CD4-positive, alpha-beta T cell treated with Interleukin-17A for 1 hour (primary cell): ENCODE measurements at places on chromosomes 11 and 22.

DNA sequence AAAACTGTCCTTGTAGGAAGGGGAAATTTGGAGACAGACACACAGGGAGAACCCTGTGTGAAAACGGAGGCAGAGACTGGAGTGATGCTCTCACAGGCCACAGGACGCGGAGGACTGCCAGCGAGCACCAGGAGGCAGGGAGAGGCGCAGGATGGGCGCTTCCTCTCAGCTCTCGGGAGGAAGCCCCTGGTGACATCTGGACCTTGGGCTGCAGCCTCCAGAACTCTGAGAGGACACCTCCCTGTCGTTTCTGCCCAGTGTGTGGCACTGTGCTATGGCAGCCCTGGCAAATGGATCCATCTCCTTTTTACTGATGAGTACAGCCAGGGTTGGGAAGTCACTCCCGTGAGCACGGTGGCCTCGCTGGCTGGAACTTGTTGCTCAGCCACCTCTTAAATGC, 73.9 kb downstream of the LRRC32 start:
- no peak for DNase-seq

- no peak for DNase-seq
Measured at GRCh38 chr11:131889146-131889577, 518.7 kb downstream of the NTM start.

DNA sequence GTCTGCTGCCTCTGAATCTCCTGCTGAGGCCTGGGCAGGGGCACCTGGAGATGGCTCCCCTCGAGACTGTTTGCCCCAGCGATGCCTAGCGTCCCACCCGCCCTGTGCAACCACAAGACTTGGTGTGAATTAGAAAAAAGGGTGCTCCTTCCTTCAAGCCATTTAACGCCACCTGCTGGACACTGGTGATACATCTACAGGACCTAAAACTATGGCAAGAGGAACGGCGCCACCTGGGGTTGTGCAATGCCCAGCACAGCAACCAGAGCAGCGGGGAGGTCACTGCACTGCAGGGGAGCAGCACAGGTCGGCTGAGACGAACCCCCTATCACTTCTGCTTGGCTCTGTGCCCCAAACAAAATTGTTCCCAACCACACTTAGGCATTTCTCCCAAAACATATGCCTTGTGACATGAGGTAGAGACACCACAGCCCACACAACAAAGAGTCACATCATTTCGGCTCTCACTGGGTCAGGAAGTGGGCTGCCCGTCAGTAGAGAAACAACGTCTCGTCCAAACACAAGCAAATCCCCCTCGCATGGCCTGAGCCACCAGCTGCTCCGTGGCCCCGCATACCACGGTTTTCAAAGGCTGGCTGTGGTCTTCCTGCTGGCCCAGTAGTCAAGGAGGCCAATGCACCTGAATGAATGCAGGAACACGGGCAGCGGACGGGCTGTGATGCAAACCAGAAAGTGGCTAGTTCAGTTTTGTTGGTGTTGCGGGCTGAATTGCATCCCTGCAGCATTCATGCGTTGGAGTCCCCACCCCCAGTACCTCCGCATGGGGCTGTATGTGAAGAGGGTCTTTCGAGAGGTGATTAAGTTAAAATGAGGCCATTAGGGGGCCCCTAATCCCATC, 171.9 kb downstream of the SHANK2 start:
- DNase-seq, result peak; percentile 6

GRCh38 chr11:1335811-1336761, 26.7 kb upstream of the TOLLIP start:
- peak; percentile 62 for DNase-seq

GRCh38 chr11:80349997-80350396, 909.2 kb upstream of the TENM4 start:
- no peak for DNase-seq

DNA sequence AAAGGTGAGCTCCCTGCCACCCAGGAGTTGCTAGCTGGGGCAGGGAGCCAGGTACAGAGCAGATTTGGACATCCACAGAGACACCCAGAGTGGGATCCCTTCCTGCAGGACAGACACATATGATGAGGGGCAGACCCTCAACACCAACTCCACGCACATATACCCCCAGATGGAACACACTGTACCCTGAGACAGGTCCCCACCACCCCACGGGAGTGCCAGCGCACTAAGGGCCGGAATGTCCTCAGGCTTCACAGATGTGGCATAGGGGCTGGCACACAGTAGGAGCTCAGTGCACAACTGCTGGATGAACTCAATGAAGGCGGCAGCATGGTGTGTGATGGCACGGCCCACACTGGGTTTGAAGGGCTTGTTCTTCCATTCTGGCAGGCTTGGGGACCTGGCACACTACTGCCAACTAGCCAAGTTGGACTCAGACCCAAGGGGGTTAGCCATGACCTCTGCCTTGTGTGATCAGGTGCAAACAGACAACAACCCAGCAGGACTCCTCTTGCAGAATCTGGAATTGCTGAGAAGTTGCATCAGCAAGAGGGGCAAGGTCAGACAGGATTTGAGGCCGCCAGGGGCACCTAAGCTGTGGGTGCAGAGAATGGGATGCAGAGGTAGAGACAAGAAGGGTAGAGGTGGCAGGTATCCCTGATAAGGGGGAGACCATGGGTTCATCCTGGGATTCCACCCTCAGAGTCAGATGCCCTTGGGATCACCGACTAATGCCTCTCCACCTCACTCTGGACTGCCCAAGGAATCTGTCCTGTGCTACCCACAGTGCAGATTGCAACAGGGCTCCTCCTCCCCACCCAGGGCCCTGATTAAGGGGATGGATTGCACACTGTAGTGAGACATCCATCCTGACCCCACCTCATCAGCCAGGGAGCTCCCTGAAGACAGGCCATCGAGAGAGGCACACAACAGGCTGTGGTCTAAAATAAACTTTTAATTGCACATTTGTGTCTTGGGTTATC, 2.4 kb downstream of the C22orf15 start:
- DNase-seq, result no peak

GRCh38 chr11:8871171-8871775, 39.7 kb upstream of the AKIP1 start:
- DNase-seq, result no peak

- no peak for DNase-seq
Measured at GRCh38 chr11:57905439-57905838, 118.2 kb upstream of the OR9Q1 start.

GRCh38 chr11:36390963-36391471, 94.9 kb downstream of the PRR5L start:
- DNase-seq, result no peak

DNA sequence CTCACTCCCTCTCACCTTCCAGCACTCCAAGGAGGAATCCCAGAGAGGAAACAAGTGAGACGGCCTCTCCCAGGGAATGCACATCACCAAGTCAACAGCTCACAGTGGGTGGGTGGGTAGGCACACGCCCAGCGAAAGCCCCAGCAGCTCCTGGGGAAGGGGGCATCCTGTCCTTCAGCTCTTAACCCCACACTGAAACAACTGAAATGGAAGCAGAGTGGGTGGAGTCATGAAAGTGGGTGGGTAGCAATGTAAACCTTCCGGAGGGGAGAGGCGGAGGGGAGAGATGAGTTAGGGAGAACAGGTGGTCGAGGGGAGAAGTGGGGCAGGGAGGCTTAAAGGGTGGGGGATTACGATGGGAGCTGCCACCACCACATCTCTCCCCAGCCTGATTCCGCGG, 5.4 kb downstream of the MCHR1 start:
- DNase-seq, result no peak

DNA sequence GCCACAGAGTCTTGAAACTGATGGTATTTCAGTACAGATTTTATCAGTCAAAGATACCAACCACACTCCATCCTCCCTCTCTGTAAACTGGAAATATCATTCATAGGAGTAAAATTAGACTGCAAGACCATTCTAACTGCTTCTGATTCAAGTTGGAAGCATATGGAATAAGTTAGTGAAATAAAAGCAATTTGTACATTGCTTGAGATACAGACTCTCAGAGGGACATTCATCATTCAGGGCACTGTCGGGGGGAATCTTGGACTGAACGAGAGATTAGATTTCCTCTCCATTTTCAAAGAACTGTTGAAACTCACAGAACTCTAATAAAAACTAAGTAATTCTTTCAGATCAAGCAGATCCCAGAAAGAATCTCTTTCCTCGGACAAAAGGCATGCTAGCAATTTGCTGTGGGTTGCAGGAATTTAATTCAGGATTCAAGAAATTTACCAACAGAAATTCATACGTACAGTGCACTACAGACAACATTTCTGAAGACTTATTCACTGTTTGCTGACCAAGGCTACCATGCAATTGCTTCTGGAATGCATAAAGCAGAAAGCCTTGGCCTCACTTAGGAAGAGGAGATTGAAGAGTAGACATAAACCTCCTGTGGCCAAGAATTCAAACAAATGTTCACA, 34.1 kb downstream of the PAMR1 start:
- DNase-seq, result no peak

- DNase-seq, result no peak
Measured at GRCh38 chr11:84922836-84923235, 704.3 kb downstream of the DLG2 start.

DNA sequence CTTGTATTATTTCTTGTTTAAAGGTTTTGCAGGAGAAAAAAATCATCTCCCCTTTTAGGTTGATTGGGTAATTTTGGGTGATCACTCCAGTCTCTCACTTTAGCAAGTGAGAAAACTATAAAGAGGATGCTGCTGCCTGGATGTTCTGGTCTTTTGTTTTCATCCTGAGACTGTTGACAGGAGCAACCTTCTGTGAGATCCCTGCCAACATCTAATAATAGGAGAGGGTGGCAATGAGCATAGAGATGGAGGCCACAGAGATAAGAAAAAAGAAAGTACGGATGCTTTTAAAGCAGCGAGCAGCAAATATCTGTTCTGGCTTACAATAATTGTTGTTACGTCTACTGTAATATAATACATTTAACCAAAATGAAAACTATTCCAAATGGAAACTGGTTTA, 293.6 kb upstream of the MTNR1B start:
- no peak for DNase-seq

DNA sequence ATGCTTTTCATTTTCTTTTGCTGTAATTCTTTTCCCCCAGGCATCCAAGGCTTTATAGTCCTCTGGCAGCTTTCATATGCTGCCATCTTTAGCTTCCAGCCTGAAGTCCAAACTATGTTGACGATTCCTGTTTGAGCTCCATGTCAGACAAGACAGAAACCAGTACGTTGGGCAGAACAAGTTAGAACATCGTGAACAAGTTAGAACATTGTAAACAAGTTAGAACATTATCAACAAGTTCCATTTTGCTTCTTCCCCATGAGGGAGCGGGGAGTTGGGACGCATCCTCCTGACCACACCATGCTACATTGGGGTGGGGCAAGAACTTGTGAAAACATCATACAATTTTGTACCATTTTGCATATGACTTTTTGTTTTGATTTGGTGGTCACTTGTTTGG, 23.9 kb downstream of the GLB1L2 start:
- DNase-seq, result no peak

GRCh38 chr11:43508511-43508918, 149.8 kb downstream of the TTC17 start:
- DNase-seq, result no peak

DNA sequence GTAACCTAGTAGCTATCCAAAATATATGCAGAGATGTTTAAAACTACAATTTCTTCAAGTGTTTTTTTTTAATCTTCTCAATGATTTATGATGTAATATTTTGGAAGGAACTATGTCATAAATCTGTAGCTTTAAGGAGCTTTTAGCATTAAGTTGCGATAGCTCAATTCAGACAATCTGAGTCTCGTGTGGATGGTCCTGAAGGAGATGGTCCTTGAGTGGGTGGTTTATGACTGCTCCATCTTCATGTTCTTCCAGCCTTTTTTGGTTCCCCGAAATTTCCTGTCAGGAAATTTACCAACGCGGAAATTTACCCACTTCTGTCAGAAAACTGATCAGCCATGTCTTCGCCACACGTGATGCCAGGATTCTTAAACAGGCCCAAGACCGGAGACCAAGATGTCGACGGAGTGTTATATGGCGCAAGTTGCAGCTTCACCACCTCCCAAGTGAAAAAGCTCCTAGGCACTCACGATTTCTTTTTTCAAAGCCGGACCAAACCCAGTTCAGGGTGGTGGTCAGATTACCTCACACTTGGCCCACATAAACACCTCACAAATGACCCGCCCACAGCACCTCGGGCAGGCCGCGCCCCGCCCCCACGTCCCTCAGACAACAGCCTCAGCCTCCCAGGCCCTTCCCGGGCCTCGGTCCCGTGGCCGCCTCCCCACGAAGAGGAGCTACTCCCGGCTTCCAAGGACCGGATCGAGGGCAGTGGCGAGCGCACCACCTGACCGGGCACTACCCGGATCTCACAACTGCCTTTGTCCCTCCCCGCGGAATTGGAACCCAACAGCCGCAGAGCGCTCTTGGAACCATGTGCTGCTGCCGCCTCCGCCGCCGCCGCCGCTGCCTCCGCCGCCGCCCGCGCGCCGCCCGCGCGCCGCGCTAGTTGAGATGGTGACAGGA, at the start of gene MORC2:
Gene MORC2, minus strand, starts transcription at position 760 of the 909 bp plus-strand sequence. CDS start 885 bp downstream, outside the sequence.
- DNase-seq, result no peak

DNA sequence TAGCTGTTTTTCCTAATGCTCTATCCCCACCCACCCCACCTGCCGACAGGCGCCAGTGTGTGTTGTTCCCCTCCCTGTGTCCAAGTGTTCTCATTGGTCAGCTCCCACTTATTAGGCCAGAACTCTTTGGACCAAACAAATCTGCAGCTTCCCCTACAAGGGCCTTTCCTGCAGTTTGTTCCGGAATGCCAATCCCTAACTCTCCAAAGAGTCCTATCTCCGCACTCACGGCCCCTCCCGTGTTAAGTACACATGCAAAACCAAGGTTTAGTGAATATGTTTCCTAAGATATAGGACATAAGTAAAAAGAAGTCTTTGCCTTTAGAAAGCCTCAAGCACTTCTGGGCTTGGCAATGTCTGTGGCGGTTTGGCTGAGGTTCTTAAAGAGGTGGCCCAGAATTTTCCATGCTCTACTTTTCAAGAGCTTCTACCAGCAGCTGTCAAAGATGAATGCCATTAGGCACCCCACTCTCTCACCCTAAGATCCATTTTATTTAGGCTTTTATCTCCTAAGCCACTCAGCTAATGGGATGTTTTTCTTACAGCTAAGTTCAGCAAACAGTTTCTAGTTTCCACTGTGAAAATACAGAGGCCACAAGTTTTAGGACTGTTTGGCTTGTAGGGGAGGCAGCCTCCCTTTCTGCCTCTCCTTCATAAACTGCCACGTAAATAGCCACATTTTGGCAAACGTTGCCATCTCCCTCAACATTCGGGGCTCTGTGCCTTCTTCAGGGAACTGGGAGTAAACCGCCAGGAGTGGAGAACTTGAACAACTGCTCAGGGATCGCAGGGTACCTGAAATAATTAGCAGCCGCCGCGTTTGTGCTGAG, 1.6 kb downstream of the CD59 start:
- DNase-seq, result no peak

- no peak for DNase-seq
Measured at GRCh38 chr11:129947474-129947873, 52.1 kb upstream of the NFRKB start.

DNA sequence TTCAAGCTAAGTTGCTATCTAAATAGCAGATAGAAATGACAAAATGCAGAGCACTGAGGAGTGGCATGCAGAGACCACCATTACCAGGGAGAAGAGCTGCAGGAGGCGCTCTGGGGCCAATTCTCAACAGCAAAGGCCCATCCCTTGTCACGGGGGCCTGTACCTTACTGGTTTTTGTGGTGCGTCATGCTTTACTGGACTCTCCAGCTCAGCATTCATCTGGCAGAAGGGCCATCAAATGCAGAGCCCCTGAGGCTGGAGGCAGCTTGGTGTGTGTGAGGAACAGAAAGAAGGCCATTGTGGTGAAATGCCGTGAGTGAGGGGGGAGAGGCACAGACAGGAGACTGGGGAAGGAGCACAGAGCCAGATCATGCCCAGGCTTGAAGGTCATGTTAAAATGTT, 56.5 kb upstream of the NAV2 start:
- DNase-seq, result no peak
